Fibroblast of mammary gland (primary cell): ENCODE measurements at places on chromosomes 13 and 19.
A peak's percentile ranks its signal among the peaks of the same experiment; 100 is the strongest.

DNA sequence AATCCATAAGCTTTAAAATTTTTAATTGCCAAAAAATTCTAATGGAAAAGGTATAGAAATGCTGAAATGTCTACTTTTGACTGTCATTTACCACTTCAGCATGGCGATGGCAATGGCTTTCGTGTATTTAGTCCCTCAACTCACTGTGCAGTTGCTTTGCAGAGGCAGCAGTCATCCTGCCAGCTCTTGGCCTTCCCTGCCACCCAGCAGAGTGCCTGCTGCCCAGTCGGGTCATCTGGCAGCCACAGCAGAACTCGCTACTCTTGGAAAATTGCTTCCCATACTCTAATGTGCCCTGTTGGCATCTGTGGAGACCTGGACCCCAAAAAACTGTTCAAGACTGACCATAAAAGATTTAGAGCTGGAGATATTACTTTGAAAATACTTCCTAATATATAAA is 383.2 kb downstream of the UQCRFS1 start:
- DNase-seq: no peak

- peak; percentile 48 for DNase-seq
These were observed 506.7 kb upstream of the NBEA start for GRCh38 chr13:34435338-34435737.

GRCh38 chr13:48842316-48842715 is 133.4 kb upstream of the FNDC3A start:
- peak; percentile 17 for DNase-seq

- DNase-seq: no peak
These were observed 28.5 kb downstream of the MYCBP2 start for GRCh38 chr13:77298426-77298825.

DNA sequence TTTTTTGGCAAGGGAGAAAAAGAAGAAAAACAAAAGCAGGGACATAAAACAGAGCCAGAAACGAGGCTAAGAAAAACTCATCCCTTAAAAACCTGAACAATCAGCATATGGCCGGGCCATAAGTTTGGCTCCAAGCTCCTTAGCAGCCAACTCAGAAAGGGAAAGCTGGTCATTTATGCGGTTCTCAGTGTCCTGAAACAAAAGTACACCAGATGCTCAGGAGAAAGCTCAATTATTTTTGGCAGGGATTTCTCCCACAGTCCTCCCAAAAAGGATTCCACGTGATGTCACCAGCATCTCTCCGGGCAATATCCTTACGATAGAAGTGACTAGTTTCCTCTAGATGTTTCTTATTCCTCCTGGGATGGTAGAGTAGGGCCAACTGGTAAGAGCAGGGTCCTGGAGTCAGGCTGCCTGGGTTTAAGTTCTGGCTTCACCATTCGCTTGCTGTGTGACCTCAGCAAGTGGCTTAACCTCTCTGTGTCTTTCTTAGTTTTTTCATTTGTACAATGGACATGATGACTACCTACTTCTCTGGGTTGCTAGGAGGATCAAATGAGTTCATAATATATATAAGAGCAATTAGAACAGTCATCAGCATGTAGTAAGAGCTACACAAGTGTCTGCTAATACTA is 34.0 kb downstream of the PIN1 start:
- peak; percentile 23 for DNase-seq

- no peak for DNase-seq
These were observed 41.8 kb upstream of the ZNF429 start for GRCh38 chr19:21463449-21464105.

DNA sequence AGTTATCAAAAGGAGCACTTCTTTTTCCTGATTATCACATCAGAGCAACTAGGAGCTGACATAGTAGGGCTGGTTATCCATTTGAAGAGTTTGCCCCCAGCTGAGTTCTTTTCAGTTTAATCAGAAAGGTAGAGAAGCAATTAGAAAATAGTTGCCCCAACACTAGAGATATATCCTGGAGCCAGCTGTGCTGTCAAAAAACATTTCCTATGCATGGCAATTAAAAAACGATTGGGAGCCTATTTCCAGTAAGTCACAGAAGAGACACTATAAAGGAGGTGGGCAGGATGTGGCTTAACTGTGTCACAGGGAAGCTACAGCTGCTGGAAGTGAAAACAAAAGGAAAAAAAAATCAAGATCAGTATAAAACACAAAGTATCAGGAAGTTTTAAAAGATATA is 155.7 kb upstream of the SLITRK1 start:
- DNase-seq: no peak

DNA sequence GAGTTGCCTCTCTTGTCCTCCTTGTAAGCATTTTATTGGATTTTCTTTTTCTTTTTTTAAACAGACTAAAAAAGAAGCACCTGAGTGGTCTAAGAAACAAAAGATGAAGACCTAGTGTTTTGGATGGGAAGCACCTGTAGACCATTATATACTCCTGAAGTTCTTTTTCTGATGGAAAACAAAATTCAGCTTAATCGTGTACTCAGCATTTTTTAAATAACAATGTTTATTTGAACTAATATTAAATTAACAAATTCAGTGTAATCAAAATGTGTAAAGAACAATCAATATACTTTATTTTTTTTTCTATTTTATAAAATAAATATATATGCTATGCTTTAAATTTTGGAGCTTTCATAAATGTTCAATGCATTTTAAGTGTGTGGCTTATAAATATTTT is 43.0 kb upstream of the KLF5 start:
- DNase-seq: no peak

DNA sequence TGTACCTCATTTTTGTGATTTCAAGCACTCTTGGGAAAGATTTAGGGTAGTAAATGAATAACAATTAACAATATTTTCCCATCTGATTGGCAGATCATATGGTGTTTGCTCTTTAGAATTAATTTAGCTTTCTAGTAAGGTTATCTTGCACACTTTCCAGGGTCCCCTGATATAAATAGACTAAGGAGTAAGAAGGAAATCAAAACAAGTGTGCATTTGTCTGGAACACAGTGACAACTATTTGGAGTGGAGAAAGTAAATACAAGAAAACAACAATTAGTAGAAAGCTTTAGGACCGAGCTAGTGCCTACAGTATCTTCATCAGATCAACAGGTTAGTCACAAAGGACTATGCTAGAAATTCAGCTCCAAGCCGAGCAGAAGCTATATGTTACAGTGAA is 429.5 kb downstream of the COG6 start:
- DNase-seq: no peak

GRCh38 chr13:68588623-68589022 is 1358.5 kb upstream of the PCDH9 start:
- DNase-seq: no peak

- no peak for DNase-seq
These were observed 14.2 kb downstream of the RB1 start for GRCh38 chr13:48317511-48318376.

DNA sequence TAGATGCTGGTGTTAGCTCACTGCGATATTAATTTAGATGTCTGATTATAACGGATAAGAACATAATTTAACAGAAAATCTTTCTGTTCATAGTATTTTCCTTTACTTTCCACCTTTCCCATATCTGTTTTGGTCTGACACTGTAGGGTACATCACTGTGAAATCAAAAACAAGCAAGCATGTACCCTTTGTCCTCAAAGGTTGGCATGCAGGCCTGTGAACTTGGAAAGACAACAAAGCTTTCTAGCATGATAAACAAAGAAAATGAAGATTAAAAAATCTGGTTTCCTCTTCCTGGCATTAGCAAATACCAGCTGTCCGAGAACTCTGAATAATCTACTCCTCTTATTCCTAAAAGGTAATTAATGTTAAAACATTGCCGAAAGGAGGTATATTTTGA is 31.6 kb downstream of the THSD1 start:
- no peak for DNase-seq

DNA sequence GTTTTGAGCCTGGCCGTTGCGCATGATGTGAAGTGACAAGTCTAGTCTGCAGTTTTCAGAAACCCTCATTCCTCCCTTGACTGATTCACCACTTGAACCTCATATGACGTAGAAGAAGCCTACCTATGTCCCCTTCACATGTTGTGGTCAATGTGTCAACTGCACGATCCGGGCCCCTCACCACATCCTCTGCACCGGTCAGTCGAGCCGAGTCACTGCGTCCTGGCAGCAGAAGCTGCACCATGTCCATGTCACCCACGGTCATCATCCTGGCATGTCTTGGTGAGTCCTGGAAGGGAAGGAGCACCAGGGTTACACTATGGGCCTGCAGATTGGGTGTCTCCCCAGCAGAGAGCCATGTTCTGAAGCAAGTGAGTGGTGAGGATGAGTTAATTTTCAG is at the start of gene KIR2DL4:
TSS of gene KIR2DL4 (plus strand) at position 201 of the 400 bp plus-strand sequence. CDS start at position 243, 42 bp downstream.
- no peak for DNase-seq

DNA sequence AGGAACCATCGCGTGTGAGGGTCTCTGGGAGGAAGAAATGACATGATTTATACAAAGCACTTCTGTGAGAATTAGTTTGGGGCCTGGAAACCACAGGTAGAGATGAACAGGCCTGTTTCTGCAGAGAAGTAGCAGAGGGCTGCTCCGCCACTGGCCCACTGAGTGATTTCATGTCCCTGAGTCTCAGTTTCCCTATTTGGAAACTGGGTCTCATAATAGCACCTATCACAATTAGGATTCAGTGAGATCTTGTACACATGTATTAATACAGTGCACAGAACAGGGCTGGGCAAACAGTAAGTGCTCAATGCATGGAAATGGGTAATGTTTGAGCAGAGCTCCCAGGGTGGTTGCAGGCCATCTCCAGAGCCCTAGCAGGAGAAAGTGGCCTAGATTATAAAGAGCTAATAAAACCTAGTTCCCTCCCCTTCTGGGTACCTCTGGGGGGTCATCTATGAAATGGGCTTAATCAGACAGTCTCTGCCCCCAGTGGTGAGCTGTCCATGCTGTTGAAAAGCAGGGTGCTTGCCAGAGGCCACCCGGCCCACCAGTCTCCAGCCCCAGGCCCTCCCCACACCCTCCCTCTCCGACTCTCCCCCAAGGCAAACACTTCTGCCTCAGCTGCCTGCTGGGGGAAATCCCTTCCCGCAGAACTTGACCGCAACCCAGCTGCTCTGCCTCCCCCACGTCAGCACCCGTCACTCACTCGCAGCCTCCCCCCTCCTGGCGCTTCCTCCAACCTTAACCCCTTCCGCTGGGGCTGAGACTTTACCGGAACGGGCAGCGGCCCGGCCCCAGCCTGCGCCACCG is 4.5 kb downstream of the BCL3 start:
- DNase-seq: peak; percentile 98

GRCh38 chr13:101492251-101492910 is 39.9 kb downstream of the ITGBL1 start:
- DNase-seq: no peak

DNA sequence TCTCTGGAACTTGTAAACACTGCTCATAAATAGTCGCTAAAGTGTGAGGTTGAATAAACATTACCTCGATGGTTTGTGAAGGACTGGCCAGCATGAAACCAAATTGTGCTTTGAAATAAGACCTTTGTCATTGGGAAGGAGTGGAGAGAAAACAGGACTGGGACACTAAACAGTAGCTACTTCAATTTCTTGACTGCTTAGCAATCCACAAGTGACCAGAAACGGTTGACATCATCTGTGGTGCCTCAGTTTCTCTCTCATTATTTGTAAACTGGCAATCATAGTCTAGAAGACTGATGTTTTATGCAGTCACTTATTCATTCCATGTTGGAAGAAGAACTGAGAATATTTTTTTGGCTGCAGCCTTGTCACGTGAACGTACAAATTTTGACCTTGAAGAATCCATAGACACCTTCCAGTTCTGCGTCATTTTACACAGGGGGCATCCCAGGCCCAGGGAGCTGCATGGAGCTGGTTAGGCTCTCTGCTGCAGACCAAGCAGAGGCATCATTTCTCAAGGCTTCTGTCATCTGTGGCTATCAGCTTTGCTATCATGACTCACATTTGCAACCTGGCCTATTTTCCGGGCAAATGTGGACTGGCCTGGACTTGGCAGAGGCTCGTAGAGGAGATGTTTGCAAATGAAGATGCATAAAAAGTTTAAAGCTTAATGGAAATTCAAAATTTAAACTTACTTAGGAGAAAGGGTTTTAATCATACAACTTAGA is 391.8 kb downstream of the FGF9 start:
- no peak for DNase-seq

DNA sequence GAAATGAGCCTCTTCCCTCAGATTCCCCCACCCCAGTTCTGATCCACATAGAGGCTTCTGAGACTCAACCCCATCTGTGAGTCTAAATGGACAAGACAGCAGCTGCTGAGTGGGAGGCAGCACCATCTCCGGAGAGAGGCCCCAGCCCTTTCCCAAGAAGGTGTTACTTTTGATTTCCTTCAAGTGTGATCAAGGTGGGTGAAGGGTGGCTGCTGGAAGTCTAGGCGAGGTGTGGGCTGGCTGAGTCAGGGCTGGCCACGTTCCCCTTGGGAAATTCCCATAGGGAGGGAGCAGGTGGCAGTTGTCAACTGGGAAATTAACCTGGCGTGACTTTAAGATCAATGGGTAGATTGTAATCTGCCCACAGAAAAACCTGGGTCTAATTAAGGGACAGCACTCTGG is 148.0 kb downstream of the FOXO1 start:
- DNase-seq: no peak

DNA sequence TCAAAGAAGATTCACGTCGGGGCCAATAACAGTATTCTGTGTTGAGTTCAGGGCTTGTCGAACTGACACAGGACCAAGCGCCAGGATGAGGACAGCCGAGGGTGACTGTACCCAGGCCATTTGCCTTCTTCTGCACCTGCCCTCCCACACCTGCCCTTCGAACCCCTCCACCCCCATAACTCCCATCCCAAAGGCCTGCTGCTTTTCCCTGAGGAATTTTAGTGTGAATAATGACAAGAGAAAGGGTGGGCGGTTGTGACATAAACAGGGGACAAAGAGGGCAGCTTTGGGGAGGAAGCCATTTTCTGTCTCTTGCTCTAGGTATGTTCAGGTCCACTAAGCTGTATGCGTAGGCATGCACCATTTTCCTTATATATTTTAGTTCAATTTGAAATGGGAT is 26.1 kb downstream of the GJA3 start:
- DNase-seq: no peak

DNA sequence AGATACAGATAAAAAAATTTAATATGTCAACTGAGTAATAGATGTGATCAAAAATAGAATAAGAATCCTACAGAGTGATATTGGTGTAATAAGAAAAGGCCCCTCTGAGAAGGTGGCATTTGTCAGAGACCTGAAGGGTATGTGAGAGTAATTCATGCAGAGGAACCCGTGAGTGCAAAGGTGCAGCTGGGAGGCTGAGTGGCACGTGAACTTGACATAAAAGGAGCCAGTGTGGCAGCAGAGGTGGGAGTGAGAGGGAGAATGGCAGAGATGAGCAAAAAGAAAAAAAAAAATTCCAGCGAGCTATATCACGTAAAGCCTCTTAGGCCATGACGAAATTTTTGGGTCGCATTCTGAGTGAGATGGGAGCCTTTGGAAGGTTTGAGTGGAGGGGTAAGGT is 588.9 kb downstream of the KCTD12 start:
- DNase-seq: no peak

- DNase-seq: no peak
These were observed 1159.1 kb downstream of the PCDH9 start for GRCh38 chr13:66071029-66071428.

DNA sequence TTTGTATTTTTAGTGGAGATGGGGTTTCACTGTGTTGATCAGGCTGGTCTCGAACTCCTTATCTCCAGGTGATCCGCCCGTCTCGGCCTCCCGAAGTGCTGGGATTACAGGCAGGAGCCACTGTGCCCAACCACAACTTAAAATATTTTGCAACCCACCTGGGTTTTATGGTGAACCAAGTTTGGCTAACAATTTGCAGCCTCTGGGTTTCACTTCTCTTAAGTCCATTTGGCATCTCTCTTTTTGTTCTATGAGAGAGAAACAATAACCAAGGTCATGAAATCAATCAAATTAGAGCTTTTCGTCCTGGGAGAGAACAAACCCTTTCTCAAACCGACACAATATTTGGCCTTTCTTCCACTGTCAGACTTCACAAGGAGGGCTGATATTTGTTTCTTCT is 5.6 kb upstream of the SMAD9 start:
- no peak for DNase-seq
